ENCODE measurements at places on chromosomes 1 and 21.
A peak's percentile ranks its signal among the peaks of the same experiment; 100 is the strongest.

- DNase-seq: no peak
Observed at GRCh38 chr1:115190540-115191170, 101.4 kb upstream of the TSPAN2 start.

GRCh38 chr1:76433526-76433925 is 359.0 kb downstream of the ST6GALNAC3 start:
- no peak for DNase-seq

DNA sequence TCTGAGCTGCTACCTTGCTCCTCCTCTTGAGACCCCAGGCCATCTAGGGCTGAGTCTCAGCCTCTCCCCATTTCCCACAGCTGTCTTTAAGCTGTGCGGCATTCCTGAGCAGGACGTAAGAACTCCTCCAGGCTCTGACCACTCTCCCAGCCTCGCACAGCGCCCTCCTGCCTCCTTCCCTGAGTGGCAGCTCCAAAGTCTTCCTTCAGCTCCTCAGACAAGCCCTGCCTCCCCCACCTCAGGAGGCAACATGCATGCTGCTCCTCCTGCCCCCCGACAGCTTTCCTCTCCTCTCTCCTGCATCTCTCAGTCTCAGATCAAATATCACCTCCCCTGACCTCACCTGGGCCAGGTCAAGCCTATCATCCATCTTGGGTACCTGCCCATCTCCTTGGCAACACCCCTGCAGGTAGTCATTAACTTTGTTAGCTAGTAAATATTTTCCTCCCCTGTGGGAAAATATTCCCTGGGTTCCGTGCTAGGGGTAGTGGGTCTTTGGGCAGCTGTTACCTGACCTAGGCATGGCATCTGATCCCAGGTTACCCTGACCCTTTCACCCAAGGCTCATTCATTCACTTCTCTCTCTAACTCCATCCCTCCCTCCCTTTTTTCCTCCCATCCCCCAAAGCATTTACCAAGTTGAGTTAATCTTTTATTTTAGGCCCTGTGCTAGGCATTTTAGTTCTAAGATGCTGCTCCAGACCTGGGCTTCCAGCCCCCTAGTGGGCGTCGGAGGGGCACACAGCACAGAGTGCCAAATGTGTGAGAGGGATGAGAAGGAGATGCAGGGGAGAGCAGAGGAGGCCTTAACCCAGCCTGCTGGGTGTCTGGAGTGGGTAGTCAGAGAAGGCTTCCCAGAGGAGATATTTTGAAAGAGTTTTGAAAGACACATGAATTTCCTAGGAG is 419.9 kb downstream of the PTPRU start:
- peak; percentile 33 for DNase-seq

DNA sequence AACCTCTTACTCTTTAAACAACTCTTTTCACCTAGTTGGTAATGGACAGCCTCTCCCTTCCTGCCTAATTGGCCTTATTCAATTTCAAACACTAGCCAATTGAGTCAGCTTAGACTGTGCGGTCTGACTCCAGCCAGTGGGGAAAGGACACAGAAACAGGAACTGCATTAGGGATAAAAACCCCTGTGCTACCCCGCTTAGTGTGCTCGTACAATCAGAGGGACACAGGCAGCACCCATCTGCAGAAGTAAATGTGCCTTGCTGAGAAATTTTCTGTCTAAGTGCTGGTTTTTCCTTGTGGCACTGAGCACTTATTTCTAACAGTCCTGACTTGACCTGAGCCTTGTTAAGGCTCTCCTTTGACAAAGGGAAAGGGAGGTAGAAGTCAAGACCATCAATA is 6.0 kb upstream of the CD2 start:
- DNase-seq: no peak

- no peak for DNase-seq
Observed at GRCh38 chr1:229407206-229408026, 26.5 kb downstream of the ACTA1 start.

GRCh38 chr1:115170377-115170776 is 81.1 kb upstream of the TSPAN2 start:
- no peak for DNase-seq

DNA sequence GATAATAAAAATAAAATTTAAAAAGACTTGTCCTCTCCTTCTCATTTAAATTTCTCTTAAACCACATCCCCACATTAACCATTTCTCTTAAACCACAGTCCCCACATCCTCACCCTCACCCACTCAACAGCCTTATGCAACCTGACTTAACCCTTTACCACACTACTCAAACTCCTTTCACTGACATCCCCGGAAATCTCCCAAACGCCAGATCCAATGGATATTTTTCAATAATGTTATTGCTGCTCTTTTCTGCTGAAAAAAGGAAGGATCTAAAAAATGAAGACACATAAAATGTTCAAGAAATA is 54.2 kb upstream of the EEIG2 start:
- no peak for DNase-seq

- no peak for DNase-seq
Observed at GRCh38 chr1:42035205-42035829, 116.6 kb upstream of the HIVEP3 start.

GRCh38 chr1:218735436-218736032 is 390.4 kb downstream of the TGFB2 start:
- DNase-seq: no peak

All from iPS DF 6.9 (cell line).